ENCODE measurements at places on chromosomes 5 and 9. TPM values are rescaled to one million over a fixed set of nuclear protein-coding genes. Genes with fewer than 3 reads are reported as not detected.

GRCh38 chr9:38213631-38214299 lies 144.7 kb upstream of the SHB start:
- no peaks in the 10 kb centered on the region for H3K4me1 ChIP-seq
- H3K27ac ChIP-seq = no peak overlapping the region
- ATAC-seq = no peak
- no peaks in the 10 kb centered on the region for H3K36me3 ChIP-seq
- H3K4me3 ChIP-seq = no peak overlapping the region

FBN2 gene
- not detected for total RNA-seq

DNA sequence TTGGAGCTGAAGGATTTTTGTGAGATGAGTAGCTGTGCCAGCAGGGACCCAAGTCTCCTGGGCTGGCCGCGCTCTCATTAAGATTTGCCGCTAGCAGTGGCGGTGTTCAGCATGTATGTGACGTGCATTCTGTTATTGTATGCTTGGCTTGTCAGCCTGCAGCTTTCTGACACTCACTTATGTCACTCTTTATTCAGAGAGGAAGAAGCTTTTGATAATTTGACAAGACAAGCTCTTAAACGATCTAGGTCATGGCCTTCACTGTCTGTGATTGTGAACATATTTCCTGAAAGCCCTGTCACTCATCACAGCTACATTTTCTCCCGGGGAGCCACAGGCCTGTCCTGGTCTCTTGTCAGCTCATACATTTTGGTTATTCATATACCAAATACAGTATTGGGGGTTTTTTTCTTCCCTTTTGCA lies 98.2 kb upstream of the GRHPR start:
- no peak overlapping the region for H3K27ac ChIP-seq
- peaks cover 48% of the 10 kb centered on the region for H3K36me3 ChIP-seq
- no peak overlapping the region for H3K4me3 ChIP-seq
- peaks cover 5% of the 10 kb centered on the region for H3K4me1 ChIP-seq
- no peaks in the 10 kb centered on the region for H3K27me3 ChIP-seq
- ATAC-seq = no peak

GRCh38 chr5:139100825-139101224 lies 97.3 kb downstream of the SIL1 start:
- no peaks in the 10 kb centered on the region for H3K36me3 ChIP-seq
- H3K4me1 ChIP-seq = peaks cover 4% of the 10 kb centered on the region
- peak; percentile 58 for ATAC-seq
- no peak overlapping the region for H3K4me3 ChIP-seq

DNA sequence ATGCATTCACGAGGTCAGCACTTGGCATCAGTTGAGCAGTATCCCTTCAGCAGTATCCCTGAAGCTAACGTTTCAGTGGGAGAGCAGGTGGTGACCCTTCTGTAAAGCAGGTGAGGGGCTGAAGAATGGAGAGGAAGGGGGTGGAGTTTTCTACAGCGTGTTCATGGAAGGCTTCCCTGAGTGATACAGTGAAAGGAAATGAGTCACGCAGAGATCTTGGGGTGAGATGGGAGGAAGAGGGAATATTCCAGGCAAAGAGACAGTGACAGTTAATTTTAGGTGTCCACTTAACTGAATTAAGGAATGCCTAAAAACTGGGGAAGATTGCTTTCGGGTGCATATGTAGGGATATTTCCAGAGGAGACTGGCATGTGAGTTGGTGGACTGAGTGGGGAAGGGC lies 25.7 kb downstream of the TAS2R1 start:
- no peak for ATAC-seq
- H3K27ac ChIP-seq = no peak overlapping the region

DNA sequence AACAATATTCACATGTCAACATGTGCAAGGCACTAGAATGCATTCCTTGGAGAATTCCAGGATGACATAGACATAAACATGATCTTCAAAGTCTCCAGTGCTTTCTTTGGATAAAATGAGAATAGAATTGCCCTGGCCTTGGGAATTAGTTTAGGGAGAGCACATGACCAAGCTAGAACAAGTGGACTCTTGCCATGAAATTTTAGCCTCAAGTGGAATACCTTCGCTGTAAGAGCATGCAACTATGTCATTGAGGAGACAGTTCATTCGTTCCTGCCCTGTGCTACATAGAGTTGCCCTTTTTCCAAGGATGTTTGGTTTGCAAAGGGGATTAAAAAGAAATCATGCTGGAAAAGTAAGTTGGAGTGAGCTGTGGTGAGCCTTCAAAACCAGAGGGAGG lies 42.7 kb downstream of the ZFAND5 start:
- no peak for ATAC-seq
- no peaks in the 10 kb centered on the region for H3K27me3 ChIP-seq
- H3K27ac ChIP-seq = no peak overlapping the region
- no peaks in the 10 kb centered on the region for H3K36me3 ChIP-seq
- H3K4me3 ChIP-seq = no peak overlapping the region
- no peaks in the 10 kb centered on the region for H3K4me1 ChIP-seq

Measured in activated T-helper 17 cell treated with anti-CD3 and anti-CD28 coated beads, Interleukin-2, amount 50 U/mL, for 72 hours (primary cell).